ENCODE measurements at places on chromosomes 5 and 9. TPM values are rescaled to one million over a fixed set of nuclear protein-coding genes. Genes with fewer than 3 reads are reported as not detected.
A peak's percentile ranks its signal among the peaks of the same experiment; 100 is the strongest.

GRCh38 chr5:141713616-141714309 lies 31.7 kb upstream of the ARAP3 start:
- H3K27me3 ChIP-seq = peaks cover 2% of the 10 kb centered on the region
- DNase-seq = no peak
- no peak overlapping the region for H3K4me3 ChIP-seq
- H3K36me3 ChIP-seq = no peaks in the 10 kb centered on the region
- H3K4me1 ChIP-seq = no peaks in the 10 kb centered on the region

DNA sequence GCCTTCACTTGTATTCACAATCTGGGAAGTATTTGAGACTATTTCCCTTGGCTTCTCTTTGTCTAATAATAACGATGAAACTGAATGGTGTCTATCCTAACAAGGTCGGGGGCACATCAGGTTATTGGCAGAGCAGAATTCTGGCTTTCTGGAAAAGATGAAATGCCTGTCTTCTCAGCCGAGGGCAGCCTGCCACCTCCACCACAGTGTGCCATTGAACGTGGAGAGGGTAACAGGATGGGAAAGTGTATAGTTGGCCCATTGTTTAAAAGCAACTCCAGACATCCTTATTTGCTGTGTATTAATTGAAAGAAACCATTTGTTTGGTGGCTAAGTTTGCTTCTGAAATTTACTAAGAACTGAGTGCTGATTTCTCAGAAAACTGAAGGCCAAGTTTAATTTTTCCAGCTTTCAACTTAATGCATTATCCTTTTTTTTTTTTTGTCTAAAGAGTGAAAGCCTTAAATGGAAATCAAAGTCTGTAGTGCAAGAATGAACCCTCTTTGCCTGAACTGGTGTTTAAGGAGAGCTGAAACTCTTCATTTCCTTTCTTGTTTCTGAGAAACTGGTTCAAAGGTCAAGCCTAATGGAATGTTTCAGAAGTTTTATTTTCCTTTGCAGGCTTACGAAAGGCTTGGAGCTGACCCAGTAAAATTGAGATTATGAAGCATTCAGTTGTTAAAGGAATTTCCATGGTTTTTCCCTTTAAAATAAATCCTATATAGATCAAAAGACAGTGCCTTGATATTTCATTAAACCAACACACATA lies 563.7 kb upstream of the DAP start:
- no peaks in the 10 kb centered on the region for H3K27me3 ChIP-seq
- H3K4me3 ChIP-seq = no peak overlapping the region
- H3K4me1 ChIP-seq = no peaks in the 10 kb centered on the region
- no peak for DNase-seq

- H3K27ac ChIP-seq = no peak overlapping the region
- H3K27me3 ChIP-seq = no peaks in the 10 kb centered on the region
- H3K4me1 ChIP-seq = no peaks in the 10 kb centered on the region
- DNase-seq = no peak
Measured at GRCh38 chr9:134516464-134516863, 125.1 kb upstream of the COL5A1 start.

Gene TXNDC8
- total RNA-seq = not detected

Gene ADCY2
- 0.34 TPM for total RNA-seq

GRCh38 chr5:60147791-60148190 lies 254.3 kb upstream of the PDE4D start:
- DNase-seq = no peak
- H3K4me3 ChIP-seq = no peak overlapping the region
- H3K36me3 ChIP-seq = no peaks in the 10 kb centered on the region
- no peaks in the 10 kb centered on the region for H3K4me1 ChIP-seq
- H3K27ac ChIP-seq = no peak overlapping the region

Gene PCDHGA4
- total RNA-seq = 8.6 TPM

Gene PCDHGB7
- 11.6 TPM for total RNA-seq

DNA sequence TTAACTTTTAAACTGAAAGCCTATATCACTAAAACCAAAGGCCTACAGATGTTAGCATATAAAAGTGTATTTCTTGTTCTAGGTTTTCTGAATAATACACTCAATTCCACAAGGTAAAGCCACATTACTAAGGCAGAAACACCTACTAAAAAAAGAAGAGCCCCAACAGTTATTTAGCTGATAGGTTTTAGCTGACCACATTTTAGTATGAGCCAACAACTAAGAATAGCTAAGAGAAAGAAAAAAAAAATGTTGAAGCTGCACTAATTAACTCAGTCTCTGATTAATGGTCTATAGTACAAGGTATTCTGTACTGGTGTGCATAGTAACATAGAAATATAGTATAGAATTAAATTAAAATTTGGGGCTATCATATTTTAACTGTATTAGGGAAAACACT lies 23.5 kb downstream of the ZFR start:
- H3K36me3 ChIP-seq = peaks cover 10% of the 10 kb centered on the region
- no peaks in the 10 kb centered on the region for H3K27me3 ChIP-seq

DNA sequence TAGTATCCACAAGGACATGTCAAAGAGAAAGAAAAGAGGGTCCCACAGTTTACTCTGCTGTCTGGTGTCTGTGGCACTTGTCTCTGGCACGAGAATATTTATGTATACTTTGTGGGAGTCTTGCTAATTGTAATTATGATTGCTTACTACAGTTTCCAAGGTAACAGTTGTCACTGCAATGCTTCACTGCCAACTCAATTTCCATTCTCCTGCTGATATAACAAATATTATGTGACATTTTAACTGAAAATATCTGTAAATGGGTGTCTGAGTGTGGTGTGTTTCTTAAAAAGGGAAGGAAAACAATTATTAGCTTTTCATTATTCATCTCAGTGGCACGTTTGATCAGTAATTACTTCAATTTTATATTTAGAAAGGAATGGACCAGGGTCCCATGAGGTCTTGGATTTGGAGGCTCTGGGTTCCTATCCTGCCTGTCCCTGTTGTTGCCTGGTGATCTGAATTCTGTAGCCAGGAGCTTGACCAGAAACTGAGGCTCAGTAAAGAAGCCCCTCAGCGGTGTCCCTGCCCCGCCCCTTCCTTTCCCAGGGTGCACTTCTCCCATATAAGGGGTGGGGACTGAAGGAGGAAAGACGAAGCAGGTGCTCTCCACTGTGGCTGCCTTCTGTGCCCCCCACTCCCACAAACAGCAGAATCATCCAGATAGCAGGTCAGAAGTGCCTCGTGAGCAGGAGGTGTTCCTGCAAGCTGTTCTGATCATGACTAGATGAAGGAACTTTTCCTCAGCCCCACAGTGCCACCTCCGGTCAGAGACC lies 137.3 kb upstream of the KIF2A start:
- no peak for DNase-seq
- H3K36me3 ChIP-seq = no peaks in the 10 kb centered on the region
- H3K4me1 ChIP-seq = no peaks in the 10 kb centered on the region
- no peaks in the 10 kb centered on the region for H3K27me3 ChIP-seq
- no peak overlapping the region for H3K27ac ChIP-seq

Gene DAPK1
- total RNA-seq = 3.2 TPM

Gene PCDHGC3
- 27.0 TPM for total RNA-seq

- no peak overlapping the region for H3K4me3 ChIP-seq
- no peak overlapping the region for H3K27ac ChIP-seq
- no peaks in the 10 kb centered on the region for H3K36me3 ChIP-seq
- H3K27me3 ChIP-seq = no peaks in the 10 kb centered on the region
- H3K4me1 ChIP-seq = no peaks in the 10 kb centered on the region
Measured at GRCh38 chr5:20554001-20554400, 566.0 kb upstream of the CDH18 start.

GRCh38 chr5:161105525-161105924 lies 253.5 kb upstream of the ATP10B start:
- no peak overlapping the region for H3K4me3 ChIP-seq
- no peak overlapping the region for H3K27ac ChIP-seq
- H3K27me3 ChIP-seq = no peaks in the 10 kb centered on the region
- DNase-seq = no peak

GRCh38 chr5:135032999-135033861 lies 798 bp downstream of the PITX1 start:
- H3K4me3 ChIP-seq = peak overlapping the region; percentile 28
- H3K4me1 ChIP-seq = peaks cover 39% of the 10 kb centered on the region
- DNase-seq = no peak
- peaks cover 92% of the 10 kb centered on the region for H3K27me3 ChIP-seq
- no peaks in the 10 kb centered on the region for H3K36me3 ChIP-seq

GRCh38 chr5:67350185-67350584 lies 153.6 kb upstream of the CD180 start:
- peak overlapping the region; percentile 7 for H3K27ac ChIP-seq
- DNase-seq = no peak
- no peaks in the 10 kb centered on the region for H3K36me3 ChIP-seq
- peaks cover 24% of the 10 kb centered on the region for H3K4me1 ChIP-seq
- H3K4me3 ChIP-seq = no peak overlapping the region

- DNase-seq = no peak
- peaks cover 40% of the 10 kb centered on the region for H3K36me3 ChIP-seq
- H3K4me3 ChIP-seq = no peak overlapping the region
- peaks cover 21% of the 10 kb centered on the region for H3K4me1 ChIP-seq
Measured at GRCh38 chr5:34927785-34928184, 1.6 kb upstream of the DNAJC21 start.

- no peak overlapping the region for H3K27ac ChIP-seq
- no peaks in the 10 kb centered on the region for H3K4me1 ChIP-seq
- H3K4me3 ChIP-seq = no peak overlapping the region
- H3K27me3 ChIP-seq = no peaks in the 10 kb centered on the region
- no peaks in the 10 kb centered on the region for H3K36me3 ChIP-seq
- peak; percentile 49 for DNase-seq
Measured at GRCh38 chr9:81562231-81563019, 126.9 kb downstream of the TLE1 start.

Gene UBAC1
- total RNA-seq = 80.1 TPM

GRCh38 chr9:12765088-12765798 lies 9.6 kb upstream of the LURAP1L start:
- no peaks in the 10 kb centered on the region for H3K36me3 ChIP-seq
- no peak overlapping the region for H3K27ac ChIP-seq
- no peaks in the 10 kb centered on the region for H3K27me3 ChIP-seq
- no peak overlapping the region for H3K4me3 ChIP-seq
- DNase-seq = no peak

DNA sequence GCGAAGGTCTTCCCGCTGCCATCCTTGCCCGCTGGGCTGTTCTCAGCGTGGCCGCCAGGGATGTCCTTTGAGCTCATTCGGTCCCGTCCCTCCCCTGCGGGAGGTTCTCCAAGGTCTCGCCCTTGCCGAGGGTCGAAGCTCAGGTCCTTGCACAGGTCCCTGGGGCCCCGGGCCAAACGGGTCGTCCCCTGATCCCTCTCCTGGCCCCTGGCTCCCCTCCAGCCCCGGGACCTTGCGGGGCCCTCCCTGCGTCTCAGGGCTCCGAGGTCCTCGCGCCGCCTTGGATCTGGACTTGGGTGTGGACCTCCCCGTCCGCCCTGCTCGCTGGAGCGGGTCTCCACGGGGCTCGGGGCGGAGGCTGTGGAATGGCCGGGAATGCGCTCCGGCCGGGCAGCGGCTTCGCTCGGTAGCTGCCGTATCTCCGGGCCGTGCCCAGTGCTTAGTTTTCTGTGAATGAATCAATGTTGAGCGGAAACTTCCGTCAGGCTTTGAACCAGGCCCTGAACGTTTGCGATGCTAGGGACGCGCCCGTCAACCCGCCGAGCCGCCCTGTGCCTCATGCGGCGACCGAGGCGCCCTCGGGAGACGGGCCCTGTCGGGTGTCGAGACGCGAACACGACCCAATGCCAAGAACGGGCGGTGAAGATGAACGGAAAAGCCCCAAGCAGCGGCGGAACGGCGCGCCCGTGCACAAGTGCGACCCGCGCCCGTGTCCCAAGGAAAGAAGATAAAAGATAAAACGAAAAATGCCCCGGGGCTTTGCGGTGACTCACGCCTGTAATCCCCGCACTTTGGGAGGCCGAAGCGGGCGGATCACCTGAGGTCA lies 780 bp downstream of the RNU6ATAC start:
- H3K36me3 ChIP-seq = peaks cover 9% of the 10 kb centered on the region
- H3K4me3 ChIP-seq = no peak overlapping the region
- DNase-seq = peak; percentile 62
- no peaks in the 10 kb centered on the region for H3K27me3 ChIP-seq
- no peaks in the 10 kb centered on the region for H3K4me1 ChIP-seq

DNA sequence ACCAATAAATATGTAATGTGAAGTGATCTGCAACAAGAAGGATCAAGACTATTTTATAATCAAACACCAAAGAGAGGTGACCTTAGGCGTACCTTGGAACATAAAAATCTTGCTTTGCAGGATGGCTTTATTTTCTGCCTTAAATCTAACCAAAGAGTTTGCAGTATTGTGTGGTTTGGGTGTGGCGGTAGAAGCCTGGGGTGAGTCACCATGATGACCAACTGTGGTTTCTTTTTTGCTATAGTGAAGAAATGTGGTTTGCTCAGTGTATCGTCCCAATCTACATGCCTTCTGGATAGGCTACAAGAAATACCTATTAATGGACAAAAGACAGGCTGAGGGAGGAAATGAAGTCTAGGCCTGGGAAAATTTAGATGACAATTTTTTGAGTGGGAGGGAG lies 5.1 kb upstream of the CAST start:
- no peaks in the 10 kb centered on the region for H3K36me3 ChIP-seq
- DNase-seq = peak; percentile 40
- no peaks in the 10 kb centered on the region for H3K27me3 ChIP-seq
- no peak overlapping the region for H3K27ac ChIP-seq
- no peaks in the 10 kb centered on the region for H3K4me1 ChIP-seq

DNA sequence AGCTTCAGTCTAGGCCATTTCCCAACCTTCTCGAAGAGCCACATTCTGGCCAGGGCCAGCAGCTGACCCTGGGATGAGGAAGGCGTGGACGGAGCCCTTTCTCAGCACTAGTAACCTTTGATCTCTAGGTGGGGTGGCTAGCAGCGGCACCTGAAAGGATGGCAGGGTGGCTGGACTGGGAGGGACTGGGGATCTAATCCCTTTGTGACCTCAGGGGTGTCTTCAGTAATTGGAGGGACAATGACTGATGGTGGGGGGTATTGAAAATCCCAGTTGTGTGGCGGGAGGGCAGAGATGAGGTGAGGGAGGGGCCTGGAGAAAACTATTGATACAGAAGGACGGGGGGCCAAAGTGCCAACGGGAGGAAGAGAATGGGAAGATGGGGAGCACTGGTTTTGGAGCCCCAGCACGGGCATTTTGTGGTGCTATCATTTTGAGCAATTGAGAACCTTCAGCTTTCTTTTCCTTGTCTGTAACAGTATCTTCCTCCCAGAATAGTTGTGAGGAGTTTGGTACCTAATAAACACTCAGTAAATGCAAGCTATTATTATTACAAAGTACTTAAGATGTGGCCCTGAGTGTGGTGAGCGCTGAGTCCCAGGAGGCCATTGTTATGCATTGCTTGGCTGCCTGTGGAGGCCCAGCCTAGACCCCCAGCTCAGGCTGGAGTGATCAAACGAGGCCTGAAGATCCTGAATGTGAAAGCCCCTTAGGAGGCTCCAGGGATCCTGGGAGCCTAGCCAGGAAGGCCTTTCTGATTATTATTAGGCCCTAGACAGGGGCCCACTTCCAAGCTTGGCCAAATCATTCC lies 37.3 kb upstream of the UBE2D2 start:
- H3K36me3 ChIP-seq = no peaks in the 10 kb centered on the region
- no peak for DNase-seq
- no peak overlapping the region for H3K27ac ChIP-seq
- H3K27me3 ChIP-seq = no peaks in the 10 kb centered on the region
